ENCODE measurements at places on chromosomes 12 and 14.
A peak's percentile ranks its signal among the peaks of the same experiment; 100 is the strongest.

DNA sequence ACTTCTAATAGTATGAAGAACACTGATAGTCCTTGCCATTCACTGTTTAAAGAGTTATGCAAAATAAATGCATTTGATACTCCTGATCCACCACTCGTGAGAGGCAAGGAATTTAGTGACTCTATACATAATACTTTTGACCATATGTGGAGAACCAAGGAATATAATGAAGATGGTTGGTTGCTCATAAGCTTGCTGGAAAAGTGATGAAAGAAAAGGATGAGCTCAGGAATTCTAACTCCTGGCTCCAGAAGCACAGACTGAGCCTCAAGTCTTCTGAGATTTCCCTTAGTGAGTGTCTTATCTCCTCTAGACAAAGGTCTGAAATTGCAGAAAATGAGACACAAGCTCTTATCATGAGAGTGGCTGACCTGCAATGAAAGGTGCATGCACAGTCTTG is 57.1 kb upstream of the KRAS start:
- no peak overlapping the region for H3K27ac ChIP-seq
- H3K27me3 ChIP-seq = no peaks in the 10 kb centered on the region
- H3K4me1 ChIP-seq = no peaks in the 10 kb centered on the region
- no peaks in the 10 kb centered on the region for H3K36me3 ChIP-seq

DNA sequence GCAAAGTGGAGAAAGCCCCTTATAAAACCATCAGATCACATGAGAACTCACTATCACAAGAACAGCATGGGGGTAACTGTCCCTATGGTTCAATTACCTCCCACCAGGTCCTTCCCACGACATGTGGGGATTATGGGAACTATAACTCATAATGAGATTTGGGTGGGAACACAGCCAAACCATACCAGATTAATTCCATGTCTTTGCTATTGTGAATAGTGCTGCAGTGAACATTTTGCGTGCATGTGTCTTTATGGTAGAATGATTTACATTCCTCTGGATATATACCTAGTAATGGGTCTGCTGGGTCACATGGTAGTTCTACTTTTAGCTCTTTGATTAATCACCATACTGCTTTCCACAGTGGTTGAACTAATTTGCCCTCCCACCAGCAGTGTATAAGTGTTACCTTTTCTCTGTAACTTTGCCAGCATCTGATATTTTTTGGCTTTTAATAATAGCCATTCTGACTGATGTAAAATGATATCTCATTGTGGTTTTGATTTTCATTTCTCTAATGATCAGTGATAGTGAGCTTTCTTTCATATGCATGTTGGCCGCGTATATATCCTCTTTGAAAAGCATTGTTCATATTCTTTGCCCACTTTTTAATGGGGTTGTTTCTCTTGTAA is 29.7 kb upstream of the SAV1 start:
- H3K27ac ChIP-seq = no peak overlapping the region
- H3K4me1 ChIP-seq = peaks cover 6% of the 10 kb centered on the region
- H3K36me3 ChIP-seq = no peaks in the 10 kb centered on the region
- peak; percentile 53 for DNase-seq
- H3K4me3 ChIP-seq = no peak overlapping the region
- H3K27me3 ChIP-seq = no peaks in the 10 kb centered on the region

DNA sequence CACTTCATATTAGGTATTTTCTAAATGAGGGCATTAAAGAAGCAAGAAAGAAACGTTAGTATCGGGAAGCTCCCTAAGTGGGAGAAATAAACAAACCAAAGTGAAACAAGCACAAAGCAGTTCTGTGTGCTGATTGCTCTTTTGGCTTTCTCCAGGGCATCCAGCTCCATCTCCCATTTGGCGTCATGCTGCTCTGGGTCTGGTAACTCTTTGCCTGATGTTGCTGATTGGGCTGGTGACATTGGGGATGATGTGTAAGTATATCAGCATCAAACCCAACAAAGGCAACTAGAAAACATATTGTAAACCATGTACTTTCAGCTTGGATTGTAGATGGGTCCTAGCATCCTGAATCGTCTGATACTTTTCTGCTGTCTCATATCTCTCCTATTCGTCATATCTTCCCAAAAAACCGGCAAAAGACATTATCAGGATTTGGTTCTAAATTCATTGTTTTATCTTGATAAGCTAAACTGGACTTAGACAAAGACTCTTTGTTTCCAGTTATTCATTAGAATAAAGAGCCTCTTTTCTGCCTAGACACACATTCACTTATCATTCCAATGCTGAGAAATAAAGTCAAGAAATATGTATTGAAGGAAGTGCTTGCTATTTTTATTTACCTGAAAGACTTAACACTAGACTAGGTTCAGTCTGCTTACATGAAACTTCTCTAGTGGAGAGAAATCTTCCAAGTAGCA is 2.4 kb downstream of the CLEC12B start:
- DNase-seq = no peak
- H3K36me3 ChIP-seq = no peaks in the 10 kb centered on the region
- no peak overlapping the region for H3K27ac ChIP-seq
- peaks cover 11% of the 10 kb centered on the region for H3K4me1 ChIP-seq
- peaks cover 3% of the 10 kb centered on the region for H3K27me3 ChIP-seq
- H3K4me3 ChIP-seq = no peak overlapping the region

DNA sequence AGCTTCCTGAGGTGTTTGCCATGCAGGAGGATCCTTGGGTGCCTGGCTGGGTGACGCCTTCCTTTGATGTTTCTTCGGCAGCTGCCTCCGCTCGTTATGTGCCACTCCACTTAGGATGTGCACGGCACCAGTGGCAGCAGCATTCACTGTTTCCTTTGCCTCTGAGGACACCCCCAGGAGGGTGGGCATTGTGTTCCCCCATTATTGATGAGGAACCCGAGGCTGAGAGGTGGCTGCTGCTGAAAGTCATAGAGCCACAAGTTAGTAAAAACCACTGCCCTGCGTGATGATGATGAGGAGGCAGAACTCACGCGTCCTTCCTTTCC is 41.2 kb downstream of the EP400 start:
- H3K4me1 ChIP-seq = peaks cover 56% of the 10 kb centered on the region
- H3K27me3 ChIP-seq = no peaks in the 10 kb centered on the region
- no peak for DNase-seq
- H3K27ac ChIP-seq = peak overlapping the region; percentile 82
- H3K4me3 ChIP-seq = no peak overlapping the region

DNA sequence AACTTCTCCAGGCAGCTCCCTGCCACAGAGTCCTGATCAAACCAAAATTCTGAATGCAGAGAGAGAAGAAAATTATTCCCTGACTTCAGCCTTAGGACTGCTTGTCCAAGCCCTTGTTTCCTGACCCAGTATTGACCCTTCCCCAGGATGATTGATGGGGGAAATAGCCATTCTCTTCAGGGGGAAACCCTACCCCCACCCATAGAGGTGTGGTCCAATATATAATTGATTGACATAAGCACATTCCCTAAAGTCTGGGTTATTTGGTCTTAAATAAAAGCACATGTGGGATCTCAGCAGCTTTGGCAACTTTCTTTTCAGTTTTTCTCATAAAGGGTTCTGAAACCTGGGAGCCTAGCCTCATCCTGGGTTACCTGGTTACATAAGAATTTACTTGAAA is 201.2 kb upstream of the DDHD1 start:
- no peak for DNase-seq
- no peaks in the 10 kb centered on the region for H3K4me1 ChIP-seq
- no peaks in the 10 kb centered on the region for H3K36me3 ChIP-seq
- H3K27ac ChIP-seq = no peak overlapping the region
- H3K4me3 ChIP-seq = no peak overlapping the region

DNA sequence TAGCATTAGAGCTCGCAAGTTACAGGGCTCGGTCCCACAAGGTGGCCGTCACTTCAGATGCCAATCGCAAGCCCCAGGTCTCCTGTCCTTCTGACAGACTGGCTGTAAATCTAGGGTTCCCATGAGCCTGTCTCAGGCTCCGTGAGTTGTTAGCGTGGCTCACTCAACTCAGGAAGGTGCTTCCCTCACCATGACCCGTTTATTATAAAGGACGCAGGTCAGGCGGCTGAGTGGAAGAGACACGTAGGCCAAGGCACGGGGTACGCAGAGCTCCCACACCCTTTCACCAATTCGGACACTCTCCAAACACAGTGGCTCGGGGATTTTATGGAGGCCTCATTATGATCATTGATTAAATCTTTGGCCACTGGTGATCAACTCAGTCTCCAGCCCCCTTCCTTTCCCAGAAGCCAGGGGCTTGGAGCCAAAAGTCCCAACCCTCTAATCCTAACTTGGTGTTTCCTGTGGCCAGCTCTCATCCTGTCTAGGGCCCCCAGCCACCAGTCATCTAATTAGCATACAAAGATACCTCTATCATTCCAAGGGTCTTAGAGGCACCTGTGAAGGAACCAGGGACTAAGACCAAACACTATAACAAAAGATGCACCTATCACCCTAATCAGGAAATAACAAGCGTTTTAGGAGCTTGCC is 25.8 kb upstream of the LRTM2 start:
- H3K4me1 ChIP-seq = peaks cover 4% of the 10 kb centered on the region
- no peaks in the 10 kb centered on the region for H3K27me3 ChIP-seq
- H3K4me3 ChIP-seq = no peak overlapping the region
- no peaks in the 10 kb centered on the region for H3K36me3 ChIP-seq

DNA sequence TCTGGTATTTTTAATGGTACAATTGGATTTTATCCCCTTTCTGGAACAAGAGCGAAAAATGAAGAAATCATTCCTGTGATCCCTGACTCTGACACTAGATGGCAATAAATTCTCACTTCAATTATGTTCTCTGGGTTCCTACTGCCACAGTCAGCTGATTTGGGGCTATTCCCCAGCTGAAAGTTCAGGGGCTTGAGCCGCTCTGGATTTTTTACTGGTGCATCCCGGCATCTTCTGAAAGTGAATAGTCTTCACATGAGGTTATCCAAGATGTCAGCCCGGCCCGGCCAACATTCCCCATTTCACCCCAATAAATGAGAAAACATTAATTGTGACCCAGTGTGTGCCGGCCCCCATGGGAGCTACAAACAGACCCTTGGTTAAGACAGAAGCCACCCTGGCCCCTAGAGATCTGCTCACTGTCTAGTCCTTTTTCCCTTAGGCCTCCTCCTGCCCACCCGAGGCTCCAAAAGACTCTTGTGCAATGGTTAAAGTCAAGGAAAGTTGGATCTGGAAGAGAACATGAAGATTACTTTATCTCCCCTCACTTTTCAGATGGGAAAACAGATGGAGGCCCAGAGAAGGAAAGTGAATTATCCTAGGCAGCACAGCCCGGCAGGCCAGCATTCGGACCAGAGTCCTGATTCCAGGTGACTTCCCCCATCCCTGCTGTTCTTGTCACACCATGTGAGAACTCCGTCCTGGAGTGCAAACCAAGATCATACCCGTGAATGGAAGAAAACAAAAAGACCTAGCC is 20.8 kb downstream of the CKAP4 start:
- no peaks in the 10 kb centered on the region for H3K4me1 ChIP-seq
- H3K4me3 ChIP-seq = no peak overlapping the region
- DNase-seq = peak; percentile 70
- H3K27me3 ChIP-seq = no peaks in the 10 kb centered on the region
- H3K36me3 ChIP-seq = no peaks in the 10 kb centered on the region
- no peak overlapping the region for H3K27ac ChIP-seq

DNA sequence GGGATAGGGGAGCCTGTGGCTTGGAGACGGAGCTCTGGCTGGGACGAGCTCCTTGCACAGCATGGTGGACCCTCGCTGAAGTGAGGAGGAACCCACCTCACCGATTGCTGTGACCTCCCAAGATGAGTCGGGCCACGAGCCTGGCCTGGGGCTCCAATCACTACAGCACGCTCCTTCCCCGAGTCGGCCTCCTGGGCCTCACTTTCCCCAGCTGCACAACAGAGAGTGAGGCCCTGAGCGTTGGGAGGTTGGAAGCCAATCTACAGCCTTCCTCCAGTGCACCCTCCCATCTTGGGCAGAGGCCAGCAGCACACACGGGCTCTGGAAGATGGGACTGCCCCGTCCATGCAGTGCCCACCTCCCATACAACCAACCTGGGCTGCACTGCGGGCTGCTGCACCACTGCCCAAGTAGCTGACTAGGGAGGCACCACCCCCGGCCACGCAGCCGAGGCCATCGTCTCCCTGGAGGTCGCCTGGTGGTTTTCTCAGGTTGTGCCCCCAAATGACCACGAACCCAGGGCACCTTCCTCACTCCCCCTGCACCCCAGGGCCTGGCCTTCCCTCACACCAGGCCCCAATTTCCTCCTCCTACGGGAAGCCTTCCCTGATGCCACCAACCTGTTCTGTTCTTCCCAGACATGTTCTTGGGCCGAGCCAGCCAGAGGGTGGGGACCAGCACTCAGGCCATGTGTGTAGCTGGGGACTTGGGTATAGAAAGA is 152.3 kb upstream of the C14orf180 start:
- H3K36me3 ChIP-seq = no peaks in the 10 kb centered on the region
- DNase-seq = no peak
- no peak overlapping the region for H3K4me3 ChIP-seq
- H3K27me3 ChIP-seq = peaks cover 5% of the 10 kb centered on the region

DNA sequence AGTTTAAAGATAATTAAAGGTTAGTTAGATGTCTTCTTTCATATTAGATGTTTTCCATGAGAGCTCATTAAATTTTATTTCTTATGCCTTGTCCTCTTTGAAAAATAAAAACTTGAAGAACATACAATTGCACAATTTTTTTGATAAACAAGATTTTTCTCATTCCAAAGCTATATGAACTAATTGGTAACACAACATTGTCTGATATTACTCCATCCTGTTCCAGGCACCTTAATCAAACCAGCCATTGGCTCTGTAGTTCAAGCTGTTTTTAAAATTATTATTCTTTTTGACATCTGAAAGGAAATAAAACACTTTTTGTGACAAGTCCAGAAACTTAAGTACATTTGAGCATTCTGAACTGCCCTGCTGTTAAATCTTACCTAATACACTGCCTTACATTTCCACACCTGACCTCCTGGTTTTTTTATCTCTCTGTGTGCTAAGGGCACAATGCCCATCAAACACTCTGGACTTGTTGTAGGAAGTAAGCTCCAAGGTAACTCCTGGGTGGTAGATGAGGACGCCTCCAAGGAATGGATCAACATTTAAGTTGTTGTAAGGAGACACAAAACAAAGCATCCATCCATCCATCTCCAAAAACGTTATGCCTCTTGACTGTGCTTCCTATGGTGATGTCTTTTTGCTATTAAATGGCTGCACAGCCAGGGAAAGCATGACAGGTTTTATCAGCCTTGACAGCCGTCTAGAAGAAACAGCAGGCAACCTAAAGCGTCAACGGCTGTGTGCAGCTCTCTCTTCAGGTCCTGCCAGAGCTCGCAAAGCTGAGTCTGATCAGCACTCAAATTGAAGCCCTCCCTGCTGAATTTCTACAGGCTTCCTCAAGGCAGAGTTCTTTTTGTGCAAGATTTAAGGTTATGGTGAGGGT is 449.9 kb upstream of the FLRT2 start:
- H3K36me3 ChIP-seq = no peaks in the 10 kb centered on the region
- no peak overlapping the region for H3K27ac ChIP-seq
- no peak overlapping the region for H3K4me3 ChIP-seq

Data from A673 (cell line).